ENCODE measurements at places on chromosomes 12 and 14.

GRCh38 chr14:32620303-32620702, 291.2 kb downstream of the AKAP6 start:
- DNase-seq: no peak

DNA sequence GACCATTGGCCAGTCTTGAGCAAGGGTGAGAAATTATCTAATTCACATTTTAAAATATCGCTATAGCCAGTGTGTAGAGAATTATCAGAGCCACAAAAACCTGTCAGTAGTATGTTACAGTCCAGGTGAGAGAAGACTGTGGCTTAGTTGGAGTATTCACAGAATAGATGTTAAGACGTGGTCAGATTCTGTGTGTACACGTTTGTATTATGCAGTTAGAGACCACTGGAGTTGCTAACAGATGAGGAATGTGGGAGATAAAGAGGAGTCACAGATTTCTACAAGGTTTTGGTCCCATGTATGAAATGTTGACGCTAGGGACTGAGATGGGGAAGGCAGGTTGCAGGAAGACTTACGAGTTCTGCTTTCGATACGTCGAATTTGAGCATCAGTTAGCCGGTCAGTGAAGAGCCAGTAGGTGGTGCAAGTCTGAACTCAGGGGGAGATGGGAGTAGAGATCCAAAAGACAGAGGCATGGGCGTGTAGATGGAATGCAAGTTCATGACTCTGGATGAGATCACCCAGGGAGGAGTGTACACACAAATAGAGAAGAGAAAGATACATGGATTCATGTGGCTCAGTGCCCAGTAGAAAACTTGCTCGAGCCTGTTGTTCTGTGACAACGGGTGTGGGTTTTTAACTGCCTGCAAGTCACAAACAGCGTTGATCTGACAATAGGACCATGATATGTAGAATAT, 114.8 kb upstream of the FLRT2 start:
- no peak for DNase-seq

DNA sequence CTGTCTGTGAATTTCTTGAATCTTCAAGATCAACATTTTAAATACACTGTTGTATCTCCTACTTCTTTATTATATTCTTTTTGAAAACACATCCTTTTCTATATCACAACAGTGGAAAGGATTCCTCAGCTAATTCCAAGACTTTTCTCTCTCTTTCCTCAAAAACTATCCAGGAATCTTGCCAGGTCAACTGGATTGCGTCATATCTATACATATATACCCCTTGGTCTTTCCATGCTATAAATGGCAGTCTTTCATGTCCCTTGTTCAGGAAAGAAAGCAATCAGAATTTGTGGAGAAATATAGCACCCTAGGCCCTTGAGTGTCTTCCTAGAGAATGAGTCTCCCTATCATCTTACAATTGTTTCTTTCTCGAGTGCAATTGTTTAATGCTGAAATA, 149.0 kb downstream of the KCNA5 start:
- DNase-seq: no peak

DNA sequence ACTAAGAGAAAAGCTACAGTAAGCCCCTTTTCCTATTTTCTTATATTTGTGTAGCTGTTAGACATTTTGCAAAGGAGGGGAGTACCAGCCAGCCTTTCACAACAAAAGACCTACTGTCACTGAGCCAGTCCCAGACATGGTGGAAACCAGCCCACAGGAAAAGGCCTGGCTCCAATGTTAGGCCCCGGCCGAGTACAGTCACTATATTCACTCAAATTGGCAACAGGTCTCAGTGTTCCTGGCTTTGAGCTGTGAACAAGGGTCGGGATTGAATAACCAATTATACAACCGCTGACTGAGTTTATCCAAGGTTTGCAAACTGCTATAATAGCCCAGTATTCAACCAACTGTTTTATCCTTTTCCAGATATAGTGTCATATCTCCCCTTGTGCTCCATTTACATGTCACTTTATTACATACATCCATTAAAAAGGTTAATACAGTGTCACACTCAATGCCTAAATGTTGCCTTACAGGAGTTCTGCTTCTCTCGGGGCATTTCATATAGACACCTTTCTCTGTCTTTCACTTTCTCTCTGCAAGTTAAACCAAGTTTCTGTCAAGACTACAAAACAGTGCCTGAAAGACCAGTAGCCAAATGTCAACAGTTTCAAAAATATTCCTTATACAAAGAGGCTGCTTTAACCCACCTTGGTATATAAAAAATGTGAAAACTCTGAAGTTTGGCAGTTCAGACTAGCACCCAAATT, 178.1 kb downstream of the SOX5 start:
- no peak for DNase-seq

DNA sequence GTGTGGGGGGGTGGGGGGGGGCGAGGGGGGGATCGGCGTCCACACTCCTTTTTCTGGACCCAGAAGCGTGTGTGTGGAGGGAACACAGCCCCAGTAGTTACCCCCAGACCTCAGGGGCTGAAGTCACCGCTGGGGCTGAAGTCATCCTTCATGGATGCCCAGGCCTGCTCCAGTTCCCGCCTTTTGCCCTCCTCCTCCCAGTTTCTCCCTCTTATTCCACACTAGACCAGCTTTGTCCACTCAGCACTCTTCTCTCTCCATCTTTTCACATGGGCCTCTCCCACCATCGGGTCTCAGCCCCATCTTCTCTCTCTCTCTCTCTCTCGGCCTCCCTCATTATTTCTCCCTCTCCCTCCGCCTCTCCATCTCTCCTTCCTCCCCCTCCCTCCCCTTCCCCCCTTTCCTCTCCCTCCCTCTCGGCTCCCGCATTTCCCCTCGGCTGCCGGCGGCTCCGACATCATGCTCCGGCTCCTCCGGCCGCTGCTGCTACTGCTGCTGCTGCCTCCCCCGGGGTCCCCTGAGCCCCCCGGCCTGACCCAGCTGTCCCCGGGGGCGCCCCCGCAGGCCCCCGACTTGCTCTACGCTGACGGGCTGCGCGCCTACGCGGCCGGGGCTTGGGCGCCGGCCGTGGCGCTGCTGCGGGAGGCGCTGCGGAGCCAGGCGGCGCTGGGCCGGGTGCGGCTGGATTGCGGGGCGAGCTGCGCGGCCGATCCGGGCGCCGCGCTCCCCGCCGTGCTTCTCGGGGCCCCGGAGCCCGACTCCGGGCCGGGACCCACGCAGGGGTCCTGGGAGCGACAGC, at the start of gene P3H3:
P3H3 (plus strand) TSS at position 426 of the 799 bp plus-strand sequence; CDS start at position 460, 34 bp downstream.
- DNase-seq: no peak

DNA sequence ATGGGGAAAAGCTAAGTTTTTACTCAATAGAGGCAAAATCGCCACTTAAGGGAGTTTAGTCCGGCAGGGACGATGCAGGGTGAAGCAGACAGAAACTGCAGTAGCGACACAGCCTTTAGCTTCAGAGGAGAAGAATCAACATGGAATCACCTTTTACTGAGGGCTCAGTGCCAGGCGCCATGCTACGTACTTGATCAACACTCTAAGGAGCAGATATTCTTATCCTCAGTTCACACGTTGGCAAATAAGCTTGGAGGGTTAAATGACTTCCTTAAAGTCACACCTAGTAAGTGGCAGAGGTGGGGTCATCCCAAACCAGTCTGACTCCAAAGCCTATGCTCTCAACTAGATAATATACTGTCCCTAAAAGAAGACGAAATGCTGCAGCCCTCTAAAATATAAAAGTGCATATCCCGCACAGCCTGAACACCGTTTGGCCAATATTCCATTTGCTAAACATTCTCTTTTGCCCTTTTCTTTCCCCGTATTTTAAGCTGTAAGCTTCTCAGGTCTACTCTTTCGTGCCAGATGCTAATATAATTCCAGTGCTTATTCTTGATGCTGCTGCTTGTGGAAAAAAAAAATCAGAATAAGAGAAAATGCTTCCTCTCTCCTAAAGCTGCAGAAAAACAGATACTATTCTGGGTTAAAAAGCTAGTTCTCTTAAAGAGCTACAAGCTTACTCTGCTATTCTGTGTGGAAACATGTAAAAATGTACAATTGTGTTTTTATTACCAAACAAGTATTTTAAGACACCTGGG, 10.9 kb downstream of the CCDC92 start:
- no peak for DNase-seq

GRCh38 chr14:53391156-53391555, 238.0 kb upstream of the DDHD1 start:
- no peak for DNase-seq

DNA sequence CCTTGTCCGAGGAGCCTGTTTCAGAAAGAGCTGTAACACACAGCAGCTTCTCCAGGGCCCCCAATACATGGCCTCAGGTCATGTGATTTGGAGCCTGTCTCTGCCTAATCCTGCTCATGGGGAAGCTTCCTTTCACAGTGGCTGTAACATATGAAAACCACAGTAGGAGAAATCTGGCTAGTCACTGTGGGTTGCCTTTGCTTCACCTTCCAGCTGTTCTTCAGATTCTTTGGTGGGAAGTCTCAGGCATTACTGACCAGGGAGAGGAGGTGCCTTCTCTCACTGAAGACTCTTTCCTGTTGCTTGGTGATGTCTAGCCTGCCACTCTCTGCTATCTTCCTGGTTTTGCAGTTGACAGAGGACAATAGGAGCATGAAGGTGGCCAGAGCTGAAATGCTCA, 350.6 kb downstream of the DPF3 start:
- no peak for DNase-seq

- DNase-seq: no peak
Measured at GRCh38 chr12:48420039-48420775, 52.2 kb upstream of the ANP32D start.

- no peak for DNase-seq
Measured at GRCh38 chr12:10700581-10700980, 22.5 kb downstream of the YBX3 start.

GRCh38 chr12:109387425-109388166, 39.9 kb downstream of the MYO1H start:
- DNase-seq: no peak

DNA sequence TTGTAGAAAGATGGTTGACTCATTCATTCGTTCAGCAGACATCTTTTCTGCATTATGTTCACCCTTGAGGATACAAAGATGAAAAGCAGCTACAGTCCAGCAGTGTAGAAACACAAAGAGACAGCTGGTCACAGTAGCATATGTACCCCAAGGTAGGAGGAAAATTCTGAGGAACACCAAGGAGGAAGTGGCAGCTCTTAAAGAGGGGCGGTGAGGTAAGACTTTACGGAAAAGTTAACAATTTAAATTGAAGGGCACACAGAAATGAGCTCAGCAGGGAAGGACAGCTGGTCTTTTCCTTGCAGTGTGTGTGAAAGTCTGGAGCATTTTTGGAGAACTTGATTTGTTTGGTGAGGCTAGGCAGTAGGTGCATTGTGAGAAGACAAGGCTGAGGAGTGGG, 3.5 kb downstream of the SLC35E3 start:
- DNase-seq: no peak

DNA sequence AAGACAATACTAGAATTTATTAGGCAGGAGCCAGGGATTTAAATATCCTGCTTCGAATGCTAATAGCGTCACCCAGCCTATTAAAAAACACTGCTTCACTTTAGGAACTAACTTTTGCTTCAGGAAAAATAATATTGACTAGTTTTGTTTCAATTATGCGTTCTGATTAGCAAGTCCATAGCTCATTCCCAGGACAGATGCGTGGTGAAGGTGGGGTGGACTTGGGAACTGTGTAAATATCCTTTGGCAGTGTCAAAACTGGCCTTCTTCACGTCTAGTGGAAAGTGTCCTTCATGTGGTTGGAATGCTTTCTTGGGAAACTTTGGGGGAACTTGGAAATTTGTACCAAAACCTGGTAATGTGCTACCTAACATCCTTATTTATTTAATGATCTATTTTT, 474.8 kb upstream of the NOVA1 start:
- DNase-seq: no peak

DNA sequence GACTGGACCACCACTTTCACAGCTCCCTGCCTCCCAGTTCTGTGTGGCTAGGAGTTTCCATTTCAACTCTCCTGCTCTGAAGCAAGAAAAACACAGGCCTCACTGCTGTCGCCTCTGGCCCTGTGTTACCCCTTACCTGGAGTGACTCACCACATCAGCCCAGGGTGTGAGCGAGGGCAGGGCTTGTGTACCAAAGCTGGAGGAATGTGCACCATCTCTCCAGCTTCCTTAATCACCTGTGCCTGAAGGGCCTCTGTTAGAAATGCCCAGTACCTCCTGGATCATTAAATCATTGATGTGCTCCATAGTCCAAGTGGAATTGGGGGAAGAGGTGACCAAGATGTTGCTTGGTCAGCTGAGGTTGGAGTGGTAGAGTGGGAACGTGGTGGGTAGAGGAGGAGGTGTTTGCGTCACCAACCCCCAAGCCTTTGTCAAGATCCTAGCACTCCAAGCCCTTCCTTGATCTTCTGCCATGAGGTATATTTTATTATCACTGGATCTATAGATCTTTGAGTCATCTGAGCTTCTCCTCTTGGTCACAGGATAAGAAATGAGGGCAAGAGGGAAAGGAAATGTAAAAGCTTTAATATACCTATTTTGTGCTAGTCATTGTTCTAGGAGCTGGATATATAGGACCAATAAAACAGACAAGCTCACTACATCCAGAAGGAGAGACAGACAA, 51.3 kb downstream of the SSPN start:
- no peak for DNase-seq

GRCh38 chr12:94801745-94802144, 151.4 kb upstream of the TMCC3 start:
- no peak for DNase-seq

GRCh38 chr14:69615496-69616407, 4.4 kb downstream of the SUSD6 start:
- DNase-seq: no peak

DNA sequence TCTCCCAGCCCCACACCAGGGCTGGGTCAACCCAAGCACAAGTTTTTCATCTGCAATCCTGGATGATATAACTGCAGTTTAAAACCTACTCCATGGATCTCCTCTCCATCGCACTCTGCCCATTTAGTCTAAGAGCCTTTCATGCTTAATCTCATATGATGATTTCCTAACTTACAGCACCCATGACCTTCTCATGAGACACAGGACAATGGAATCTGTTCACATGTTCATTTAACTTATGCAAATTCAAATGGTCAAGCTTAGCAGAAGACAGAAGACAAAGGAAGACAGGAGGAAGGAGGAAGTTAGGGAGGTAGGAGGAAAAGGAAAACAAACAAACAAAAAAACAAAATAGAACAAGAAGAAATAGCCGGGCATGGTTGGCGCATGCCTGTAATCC, 64.6 kb upstream of the PNMA1 start:
- DNase-seq: no peak

GRCh38 chr14:101130861-101131260, 227.3 kb upstream of the RTL1 start:
- DNase-seq: no peak

All from stimulated activated CD4-positive, alpha-beta T cell treated with anti-CD3 and anti-CD28 coated beads, Interleukin-15, amount 100 ng/mL, for 48 hours (primary cell).